ENCODE measurements at places on chromosomes 11 and 22. TPM values are rescaled to one million over a fixed set of nuclear protein-coding genes. Genes with fewer than 3 reads are reported as not detected.

Gene BARX2
- 19.5 TPM for total RNA-seq

Gene KIAA1671
- total RNA-seq, result 62.8 TPM

- H3K4me1 ChIP-seq, result no peaks in the 10 kb centered on the region
- H3K36me3 ChIP-seq, result no peaks in the 10 kb centered on the region
- no peak overlapping the region for H3K4me3 ChIP-seq
- no peaks in the 10 kb centered on the region for H3K27me3 ChIP-seq
- DNase-seq, result no peak
- no peak overlapping the region for H3K27ac ChIP-seq
Measured at GRCh38 chr11:31792036-31792435, 19.1 kb downstream of the PAX6 start.

- H3K27ac ChIP-seq, result peak overlapping the region; percentile 98
- no peaks in the 10 kb centered on the region for H3K27me3 ChIP-seq
- H3K4me1 ChIP-seq, result peaks cover 11% of the 10 kb centered on the region
- no peak for DNase-seq
Measured at GRCh38 chr11:6474806-6475500, 1.2 kb upstream of the TRIM3 start.
